ENCODE measurements at places on chromosomes 11 and 22.
A peak's percentile ranks its signal among the peaks of the same experiment; 100 is the strongest.

- DNase-seq = peak; percentile 63
Measured at GRCh38 chr22:25404928-25405816, 159.3 kb upstream of the GRK3 start.

- DNase-seq = peak; percentile 68
Measured at GRCh38 chr11:116857316-116857715, 19.9 kb upstream of the APOA1 start.

GRCh38 chr11:2154889-2155288, 6.1 kb downstream of the INS start:
- DNase-seq = no peak

- peak; percentile 32 for DNase-seq
Measured at GRCh38 chr11:119206511-119207414, 624 bp downstream of the CBL start.

GRCh38 chr11:132453406-132453805, 1078.9 kb downstream of the OPCML start:
- no peak for DNase-seq

GRCh38 chr22:38310518-38311322, 6.5 kb downstream of the CSNK1E start:
- DNase-seq = no peak

DNA sequence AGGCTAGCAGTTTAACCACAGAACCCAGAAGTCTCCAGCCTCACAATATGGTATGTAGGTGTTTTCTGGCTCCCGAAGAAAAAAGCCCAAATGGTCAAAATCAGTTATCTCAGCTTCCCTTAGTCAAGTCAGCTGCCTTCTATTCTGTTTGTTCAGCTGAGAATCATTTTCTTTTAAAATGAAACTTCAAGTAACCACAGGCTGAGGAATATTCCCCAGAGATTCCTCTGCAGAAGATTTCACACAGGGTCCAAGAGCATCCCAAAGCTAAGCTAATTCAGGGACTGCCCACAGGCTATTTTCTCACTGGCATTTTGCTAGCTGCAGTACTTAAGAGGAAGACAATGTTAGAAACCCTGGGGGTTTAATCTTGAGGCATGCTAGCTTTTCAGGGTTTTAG, 977.0 kb upstream of the CHORDC1 start:
- no peak for DNase-seq

GRCh38 chr11:71252269-71252769, at the start of gene SHANK2:
Gene SHANK2 (minus strand): TSS chr11:71252577. CDS start chr11:71147326, 105,251 bp downstream.
- DNase-seq = no peak

GRCh38 chr11:122146475-122146874, 30.5 kb upstream of the BLID start:
- DNase-seq = peak; percentile 46

DNA sequence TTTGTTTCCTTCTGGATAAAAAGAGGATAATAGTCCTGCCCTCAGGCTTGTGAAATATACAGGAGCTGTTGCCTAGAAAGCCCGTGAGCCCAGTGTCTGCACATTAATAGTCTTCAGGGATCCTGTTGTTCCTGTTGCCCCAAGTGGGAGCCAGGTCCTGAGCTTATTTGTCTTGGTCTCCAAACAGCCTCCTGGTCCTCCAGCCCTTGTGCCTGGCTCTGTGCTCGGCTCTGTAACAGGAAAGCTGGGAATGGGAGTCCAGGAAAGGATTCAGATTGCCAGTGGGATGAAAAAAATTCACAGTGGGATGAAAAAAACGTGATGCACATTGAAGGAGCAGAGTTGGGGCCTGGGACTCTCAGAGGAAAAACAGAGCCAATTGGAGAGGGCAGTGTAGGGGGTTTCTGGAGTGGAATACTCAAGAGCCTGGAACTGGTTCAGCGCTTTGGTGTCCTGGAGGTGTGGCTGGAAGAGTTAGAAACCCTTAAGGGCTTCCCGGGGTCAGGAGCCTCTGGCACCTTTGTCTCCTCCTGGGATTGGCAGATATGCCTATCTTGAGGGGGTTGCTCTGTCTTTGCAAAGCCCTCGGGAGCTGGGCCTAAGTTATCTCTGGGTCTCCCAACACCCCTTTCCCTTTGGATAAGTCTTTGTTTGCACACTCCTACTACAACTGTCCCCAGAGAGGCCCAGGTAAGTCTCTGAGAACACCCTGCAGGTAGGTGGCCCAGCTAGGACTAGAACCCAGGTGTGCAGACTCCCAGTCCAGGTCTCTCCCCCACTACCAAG, 2.3 kb upstream of the INPPL1 start:
- DNase-seq = no peak

DNA sequence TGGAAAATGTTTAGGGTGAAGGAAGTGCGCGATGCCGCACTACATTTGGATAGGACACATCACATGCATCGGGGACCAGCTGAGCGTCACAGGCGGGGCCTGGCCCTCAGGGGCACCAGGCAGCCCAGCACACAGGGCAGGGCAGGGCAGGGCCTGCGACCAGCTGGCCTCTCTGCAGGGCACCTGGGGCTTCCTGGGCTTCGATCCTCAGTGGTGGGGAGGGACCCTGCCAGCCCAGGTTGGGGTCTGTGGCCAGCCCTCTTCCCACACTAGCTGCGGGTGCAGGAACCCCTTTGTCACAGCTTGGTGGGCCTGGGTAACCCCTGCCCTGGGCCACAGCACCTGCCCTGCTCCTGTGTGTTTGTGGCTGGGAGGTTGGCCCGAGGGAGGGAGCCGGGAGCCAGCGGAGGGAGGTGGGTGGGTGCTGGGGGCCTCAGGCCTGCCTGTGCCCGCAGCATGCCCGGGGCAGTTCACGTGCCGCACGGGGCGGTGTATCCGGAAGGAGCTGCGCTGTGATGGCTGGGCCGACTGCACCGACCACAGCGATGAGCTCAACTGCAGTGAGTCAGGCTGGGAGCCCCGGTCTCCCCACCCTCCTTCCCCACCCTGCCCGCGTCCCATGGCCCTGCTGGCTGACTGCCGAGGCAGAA, 37.9 kb downstream of the ST14 start:
- no peak for DNase-seq

- peak; percentile 18 for DNase-seq
Measured at GRCh38 chr11:28490773-28491382, 382.7 kb downstream of the METTL15 start.

DNA sequence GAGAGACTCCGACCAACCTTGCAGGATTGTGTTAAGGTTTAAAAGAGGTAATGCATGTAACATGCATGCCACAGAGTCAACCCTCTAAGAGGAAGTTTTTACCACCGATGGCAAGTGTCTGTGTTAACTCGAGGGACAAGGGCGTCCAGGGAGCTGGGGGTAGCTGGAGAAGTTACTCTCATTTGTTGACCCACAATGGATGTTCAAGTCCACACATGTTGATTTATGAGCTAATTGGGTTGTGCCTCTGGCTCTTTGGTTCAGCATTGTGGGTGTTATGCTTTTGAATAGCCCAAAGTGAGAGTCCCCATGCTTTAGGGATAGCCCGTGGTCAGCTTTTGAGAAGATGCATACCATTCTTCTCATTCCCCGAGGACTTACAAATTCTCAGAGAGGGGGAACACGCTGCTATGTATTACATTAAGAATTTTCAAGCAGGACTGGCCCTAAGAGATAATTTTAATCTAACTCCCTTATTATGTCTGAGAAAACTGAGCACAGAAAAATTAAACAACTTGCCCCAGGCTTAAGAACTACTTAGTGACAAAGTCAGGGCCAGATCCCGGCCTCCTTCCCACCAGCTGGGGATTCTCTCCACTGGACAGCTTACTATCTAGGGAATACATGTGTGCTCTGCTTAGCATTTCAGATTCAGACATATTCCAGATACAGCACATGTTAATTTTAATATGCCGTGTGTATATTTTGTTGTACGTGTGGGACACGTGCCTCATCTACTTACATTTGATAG, 5.2 kb upstream of the PLET1 start:
- no peak for DNase-seq

GRCh38 chr11:47192111-47192510, 5.9 kb upstream of the PACSIN3 start:
- DNase-seq = no peak

DNA sequence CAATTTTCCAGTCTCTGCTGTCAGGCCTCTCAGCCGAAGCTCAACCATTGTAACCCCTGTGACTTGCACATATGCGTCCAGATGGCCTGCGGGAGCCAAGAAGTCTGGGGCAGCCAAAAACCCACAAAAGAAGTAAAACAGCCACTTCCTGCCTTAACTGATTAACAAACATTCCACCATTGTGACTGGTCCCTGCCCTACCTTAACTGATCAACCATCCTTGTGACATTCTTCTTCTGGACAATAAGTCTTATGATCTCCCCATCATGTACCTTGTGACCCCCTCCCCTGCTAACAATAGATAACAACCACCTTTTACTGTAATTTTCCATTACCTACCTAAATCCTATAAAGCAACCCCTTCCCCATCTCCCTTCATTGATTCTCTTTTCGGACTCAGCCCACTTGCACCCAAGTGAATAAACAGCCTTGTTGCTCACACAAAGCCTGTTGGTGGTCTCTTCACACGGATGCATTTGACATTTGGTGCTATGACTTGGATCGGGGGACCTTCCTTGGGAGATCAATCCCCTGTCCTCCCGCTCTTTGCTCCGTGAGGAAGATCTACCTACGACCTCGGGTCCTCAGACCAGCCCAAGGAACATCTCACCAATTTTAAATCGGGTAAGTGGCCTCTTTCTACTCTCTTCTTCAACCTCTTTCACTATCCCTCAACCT, 1.3 kb upstream of the NDUFC2 start:
- DNase-seq = peak; percentile 62

GRCh38 chr11:61690706-61691379, 10.7 kb downstream of the DAGLA start:
- DNase-seq = no peak

DNA sequence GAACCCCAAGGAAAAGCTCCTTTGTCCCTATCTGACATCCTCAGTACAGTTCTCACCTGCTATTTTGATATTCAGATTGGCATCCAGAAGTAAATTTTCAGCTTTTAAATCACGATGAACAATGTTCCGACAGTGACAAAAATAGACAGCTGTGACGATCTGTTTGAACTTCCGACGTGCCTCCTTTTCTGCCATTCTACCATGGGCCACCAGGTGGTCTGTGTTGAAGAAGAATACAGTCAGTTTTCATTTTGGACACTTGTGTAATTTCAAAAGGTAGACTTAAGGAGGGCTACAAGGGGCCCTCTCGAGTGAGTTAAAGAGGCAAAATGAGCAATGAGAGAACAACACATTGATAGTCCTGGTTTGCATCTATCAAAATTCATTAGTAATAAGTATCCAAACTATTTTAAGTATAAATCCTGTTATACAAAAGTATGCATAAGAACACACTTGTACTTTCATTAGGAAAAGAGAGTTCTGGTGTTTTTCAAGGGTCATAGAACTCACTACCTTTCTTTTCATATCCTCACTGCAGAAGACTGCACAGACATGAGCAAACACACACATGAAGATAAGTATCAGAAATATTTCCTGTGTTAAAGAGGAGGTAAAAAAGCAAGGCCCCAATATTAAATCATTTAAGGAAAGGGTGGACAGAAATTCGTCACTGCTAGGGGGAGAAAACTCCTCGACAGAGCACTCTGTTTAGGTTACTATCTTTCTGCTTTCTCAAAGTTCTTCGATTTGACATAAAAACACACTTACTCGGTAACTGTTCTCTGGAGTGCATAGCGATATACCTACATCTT, 89.9 kb upstream of the APOA1 start:
- no peak for DNase-seq

DNA sequence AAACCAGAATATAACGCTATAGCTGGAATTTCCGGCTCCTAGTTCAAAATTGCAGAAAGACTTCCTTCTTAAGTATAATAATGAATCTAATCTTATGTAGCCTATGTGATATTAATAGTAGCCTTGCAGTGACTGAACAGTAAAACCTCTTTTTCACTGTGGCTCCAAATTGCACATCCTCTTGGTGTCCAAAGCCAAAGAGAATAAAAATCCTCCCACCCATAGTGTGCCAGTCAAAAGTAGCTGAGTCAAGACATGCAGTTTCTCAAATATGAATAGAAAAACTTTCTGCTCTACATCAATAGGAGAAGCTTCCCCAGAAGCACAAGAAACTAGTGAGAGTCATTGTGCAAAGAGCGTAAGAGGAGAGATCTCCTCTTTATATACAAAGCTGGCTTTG, 76.0 kb upstream of the PICALM start:
- DNase-seq = no peak

GRCh38 chr11:91459840-91460239, 764.8 kb upstream of the FAT3 start:
- no peak for DNase-seq

DNA sequence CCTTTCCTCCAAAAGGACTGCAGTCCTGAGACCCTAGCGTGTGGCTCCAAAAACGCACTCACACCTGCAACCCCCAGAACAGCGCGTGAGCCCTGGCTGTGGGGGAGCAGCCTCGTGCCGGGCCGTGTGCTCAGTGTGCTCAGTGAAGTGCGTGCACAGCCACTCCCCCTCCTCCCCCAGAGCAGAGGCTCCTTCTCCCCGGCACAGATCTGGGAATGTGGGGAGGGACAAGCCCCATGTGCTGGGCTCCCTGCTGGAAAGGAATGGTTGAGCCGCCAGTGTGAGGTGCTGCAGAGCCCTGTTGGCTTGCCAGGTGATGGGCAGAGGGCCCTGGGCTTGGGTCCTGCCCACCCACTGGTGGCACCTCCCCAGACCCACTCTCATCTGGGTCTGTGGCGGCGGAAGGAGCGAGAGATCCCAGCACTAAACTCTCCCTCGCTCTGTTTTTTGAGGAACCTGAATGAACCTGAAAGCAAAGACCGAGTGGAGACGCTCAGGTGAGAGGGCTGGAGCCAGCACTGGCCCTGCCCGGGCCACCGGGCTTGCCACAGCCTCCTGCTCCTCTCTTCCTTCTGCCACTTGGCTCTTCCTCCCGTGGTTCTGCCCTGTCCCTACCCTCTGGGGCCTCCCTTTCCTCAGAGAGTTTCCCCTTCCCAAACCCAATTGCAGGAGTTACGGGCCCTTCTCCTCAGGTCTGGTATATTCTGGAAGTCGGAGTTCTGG, 9.0 kb downstream of the RCOR2 start:
- DNase-seq = no peak

DNA sequence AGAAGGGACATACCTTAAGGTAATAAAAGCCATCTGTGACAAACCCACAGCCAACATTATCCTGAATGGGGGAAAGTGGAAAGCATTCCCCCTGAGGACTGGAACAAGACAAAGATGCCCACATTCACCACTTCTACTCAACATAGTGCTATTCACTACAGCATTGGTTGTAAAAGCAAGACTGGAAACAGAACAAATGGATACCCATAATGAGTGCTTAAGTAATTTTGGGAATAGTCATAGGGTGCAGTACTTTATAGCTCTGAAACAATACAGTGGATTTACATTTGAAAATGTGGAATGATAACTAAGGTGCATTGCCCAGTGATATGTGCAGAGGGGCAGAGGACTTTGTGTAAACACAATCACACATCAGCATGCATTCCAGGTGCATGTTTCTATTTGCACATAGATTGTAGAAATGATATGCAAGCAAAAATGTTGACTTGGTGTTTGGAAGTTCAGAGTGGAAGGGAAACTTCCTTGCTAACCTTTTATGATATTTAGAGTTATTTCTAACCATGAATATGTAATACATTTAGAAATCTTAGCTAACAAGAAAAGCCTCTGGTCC, 112.3 kb downstream of the IGLL1 start:
- DNase-seq = no peak
